ENCODE measurements at places on chromosomes 1 and 21.

DNA sequence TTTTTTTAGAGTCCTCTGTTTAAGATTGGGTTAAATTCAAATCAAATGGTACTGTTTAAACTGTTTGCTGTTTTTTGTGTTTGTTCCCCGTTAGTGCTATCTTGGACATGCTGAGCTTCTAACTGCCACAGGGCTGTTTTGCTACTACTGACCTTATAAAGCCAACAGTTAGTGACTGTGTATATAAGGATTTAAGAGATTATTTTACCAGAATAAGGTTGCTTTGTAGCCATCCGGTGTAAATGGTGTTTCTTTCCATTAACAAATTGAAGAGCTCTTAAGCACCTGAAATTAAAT, 37.0 kb downstream of the ZNF281 start:
- no peak for DNase-seq

DNA sequence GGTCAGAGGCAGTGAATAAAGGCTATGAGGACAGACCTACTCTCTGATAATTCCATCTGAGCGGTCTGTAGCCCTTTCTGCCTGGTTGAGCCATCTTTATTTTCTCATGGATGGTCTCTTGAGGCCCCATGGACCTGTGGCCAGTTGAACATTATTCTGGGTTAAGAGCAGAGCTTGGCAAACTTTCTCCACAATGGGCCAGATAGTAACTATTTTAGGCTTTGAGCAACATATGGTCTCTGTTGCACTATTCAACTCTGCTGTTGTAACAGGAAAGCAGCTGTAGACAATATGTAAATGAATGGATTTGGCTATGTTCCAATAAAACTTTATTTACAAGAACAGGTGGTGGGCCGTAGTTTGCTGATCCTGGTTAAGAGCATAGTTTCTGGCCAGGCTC, 62.7 kb downstream of the KAZN start:
- no peak for DNase-seq

DNA sequence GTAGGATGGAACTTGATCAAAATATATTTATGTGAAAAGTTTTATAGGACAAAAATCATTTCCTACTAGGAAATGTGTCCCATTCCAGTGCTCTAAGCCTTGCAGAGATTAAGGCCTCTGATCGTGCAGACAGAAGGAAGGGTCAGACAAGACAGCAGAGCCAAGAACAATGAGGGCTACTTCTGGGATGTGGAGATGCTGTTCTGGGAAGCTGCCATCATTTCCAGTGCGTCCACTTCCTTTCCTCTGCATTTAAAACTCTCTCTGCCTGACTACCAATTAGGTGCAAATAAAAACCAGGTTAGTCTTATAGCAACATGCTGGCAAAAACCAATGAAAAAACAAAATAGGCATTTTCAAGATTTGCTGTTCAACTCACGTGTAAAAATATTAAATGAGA, 36.1 kb downstream of the BEND5 start:
- DNase-seq: no peak

GRCh38 chr1:20126806-20127440, 7.6 kb upstream of the PLA2G2D start:
- DNase-seq: peak; percentile 28

GRCh38 chr1:59043796-59044195, 253.1 kb upstream of the FGGY start:
- no peak for DNase-seq

GRCh38 chr1:54819733-54820132, 18.6 kb upstream of the TTC22 start:
- DNase-seq: no peak

DNA sequence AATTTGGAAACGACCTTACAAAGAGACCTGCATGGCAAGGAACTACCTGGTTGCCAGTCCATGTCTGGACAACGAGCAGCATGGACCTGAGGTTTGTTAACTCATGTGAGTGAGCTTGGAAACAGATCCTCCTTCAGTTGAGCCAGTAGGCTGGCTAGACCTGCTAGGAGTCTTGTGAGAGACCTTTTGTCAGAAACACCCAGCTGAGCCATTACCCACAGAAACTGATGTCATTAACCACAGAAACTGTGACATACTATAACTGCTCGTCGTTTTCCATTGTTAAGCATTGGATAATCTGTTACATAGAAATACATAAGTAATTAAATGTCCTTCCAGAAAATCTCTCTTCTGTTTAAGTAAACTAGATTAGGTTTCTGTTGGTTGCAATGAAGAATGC, 211.1 kb upstream of the C21orf91 start:
- DNase-seq: no peak

GRCh38 chr1:203505526-203506204, 11.7 kb downstream of the OPTC start:
- no peak for DNase-seq

DNA sequence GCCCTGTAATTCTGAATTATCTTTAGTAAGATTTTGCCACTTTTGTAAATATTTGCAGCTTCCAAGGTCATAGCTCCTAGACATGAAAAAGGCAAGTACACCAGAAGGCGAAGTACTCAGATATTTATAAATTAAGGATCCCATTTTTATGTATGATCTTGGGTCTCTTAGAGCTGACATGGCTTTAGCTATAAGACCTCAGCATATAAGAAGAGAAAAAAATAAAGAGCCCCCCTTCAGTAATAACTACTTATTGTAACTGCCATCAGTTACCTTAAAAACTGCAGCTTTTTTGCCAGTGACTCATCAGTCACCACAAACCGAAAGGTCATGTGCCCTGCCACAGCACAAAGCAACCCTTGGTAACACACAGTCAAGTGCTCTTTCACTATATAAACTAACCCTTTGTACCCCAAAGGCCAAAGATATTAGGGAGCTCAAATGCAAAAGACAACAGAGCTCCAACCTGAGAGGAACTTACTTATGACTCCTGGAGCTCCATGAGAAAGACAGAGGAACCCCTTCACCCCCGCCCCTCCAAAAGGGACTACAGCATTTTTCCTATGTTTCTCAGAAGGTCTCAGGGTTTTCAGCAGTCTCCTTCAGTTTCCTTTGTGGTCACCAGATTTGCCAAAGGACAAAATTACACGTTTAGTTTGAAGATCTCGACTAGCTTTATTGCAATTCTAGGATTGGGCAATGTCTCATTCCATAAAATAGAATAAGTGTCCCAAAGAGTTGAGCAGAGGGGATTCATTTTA, 219.8 kb upstream of the DUSP10 start:
- no peak for DNase-seq

GRCh38 chr1:59393211-59394180, 96.6 kb downstream of the FGGY start:
- peak; percentile 85 for DNase-seq

GRCh38 chr21:17783003-17783402, 36.2 kb downstream of the C21orf91 start:
- no peak for DNase-seq

DNA sequence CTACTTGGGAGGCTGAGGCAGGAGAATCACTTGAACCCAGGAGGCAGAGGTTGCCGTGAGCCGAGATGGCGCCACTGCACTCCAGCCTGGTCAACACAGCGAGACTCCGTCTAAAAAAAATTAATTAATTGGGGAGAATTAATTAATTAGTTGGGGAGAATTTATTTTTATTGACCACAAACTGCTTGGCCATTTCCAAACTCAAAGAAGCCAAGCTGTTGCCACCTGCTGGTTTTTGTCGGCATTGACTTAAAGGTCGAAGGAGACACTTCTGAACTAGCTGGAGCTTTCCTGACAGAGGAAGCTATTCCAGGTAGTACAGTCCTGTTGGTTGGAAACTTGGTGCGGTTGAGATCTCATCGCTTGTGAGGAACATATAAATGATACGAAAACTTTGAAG, 13.1 kb downstream of the MAP1LC3C start:
- DNase-seq: no peak

DNA sequence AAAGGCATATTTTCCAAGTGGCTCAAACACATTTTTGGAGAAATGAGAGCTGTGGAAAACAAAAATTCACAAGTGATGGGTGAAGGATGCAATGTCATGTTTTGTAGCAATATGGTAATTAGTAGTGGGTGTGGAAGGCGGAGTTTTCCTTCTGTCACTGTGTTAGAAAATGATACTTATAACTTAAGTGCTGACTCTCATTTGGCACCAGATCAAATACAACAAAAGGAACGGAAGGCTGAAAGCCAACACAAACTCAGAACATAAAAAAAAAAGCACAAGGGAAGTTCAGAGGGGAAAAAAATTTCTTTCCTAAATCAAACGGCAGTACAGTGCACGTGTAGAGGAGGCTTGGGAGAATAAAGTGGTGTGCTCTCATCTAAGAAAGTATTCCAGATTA, at the start of gene TNFSF18:
Gene TNFSF18, minus strand, starts transcription at position 77 of the 400 bp plus-strand sequence. Its CDS starts 45 bp downstream, at position 32.
- DNase-seq: no peak

GRCh38 chr21:36791695-36792470, 93.0 kb downstream of the SIM2 start:
- no peak for DNase-seq

GRCh38 chr1:18646091-18646785, 15.6 kb downstream of the PAX7 start:
- DNase-seq: no peak

GRCh38 chr1:87435484-87435883, 106.8 kb downstream of the LMO4 start:
- no peak for DNase-seq

DNA sequence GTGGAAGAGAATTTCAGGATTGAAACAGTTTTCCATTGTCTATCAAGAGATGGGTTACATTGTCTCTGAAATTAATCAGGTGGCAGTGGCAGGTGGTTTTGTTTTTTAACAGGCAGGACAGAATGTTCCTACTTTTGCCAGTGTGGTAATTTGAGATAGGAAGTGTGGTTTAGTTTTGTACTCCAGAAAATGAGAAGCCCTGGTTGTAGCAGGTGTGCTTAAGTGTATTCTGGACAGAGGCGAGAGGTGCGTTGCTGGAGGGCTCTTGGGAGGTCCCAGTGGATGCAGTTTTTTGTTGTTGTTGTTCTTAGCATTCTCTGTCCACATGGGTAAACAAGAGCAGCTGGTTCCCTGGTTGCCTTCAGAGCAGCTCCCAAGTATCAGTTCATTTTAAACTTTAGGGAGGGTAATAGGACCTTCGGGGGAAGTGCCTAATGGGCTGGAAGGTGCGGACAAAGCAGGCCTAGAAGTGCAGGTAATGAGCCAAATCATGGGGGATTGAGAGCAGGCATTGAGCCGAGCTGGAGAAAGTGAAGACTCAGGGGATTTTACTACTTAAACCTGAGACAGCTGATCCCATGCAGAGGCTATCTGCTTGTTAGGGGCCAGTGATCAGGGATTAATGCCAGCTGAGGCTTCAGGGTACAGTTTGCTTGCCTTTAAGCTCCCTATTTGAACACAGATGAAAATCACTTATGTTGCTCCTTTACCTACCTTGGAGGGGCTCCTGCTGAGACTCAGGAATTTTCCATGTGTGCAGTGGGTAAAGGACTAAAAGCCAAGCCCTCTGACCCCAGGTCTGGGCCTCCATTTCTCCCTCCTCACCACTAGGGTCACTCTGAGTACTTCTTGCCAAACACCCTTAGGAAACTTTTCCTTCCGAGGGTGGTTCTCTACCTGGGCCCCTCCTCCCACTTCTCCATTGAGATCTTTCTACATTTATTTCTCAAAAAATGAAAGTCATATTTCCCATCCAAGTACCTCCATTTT, 6.1 kb downstream of the PFKFB2 start:
- DNase-seq: peak; percentile 34

DNA sequence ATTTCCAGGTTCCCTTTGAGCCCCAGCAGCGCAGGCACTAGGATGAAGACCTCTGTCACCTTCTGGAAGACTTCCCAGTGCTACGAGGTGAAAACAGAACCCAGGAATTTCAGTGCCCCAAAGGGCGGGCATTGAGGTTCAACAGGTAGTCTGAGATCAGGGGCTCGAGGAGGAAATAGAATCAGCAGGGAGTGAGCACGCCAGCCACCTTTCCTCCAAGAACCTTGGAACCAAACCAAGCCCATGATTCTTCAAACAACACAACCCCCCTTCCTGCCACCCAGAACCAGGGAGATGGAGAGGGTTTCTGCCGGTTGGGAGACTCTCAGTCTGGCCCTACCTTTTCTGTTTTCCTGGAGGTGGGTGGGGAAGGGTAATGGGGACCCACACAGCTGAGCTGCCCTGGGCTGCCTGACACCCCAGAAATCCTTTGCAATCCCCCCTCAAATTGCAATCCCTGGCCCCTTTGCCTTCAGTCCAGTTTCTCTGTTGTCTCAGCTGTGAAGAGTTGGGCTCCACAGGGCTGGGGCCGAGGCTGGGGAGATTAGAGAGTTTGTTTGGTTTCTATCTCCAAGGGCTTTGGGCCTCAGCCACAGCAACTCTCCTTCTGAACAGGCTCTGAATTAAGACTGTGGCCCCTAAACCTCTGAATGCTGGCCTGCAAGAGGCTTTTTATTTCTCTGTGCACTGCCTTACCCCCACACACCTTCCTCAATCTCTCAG, 11.9 kb downstream of the SLC41A1 start:
- no peak for DNase-seq

GRCh38 chr1:230351983-230352382, 74.1 kb downstream of the PGBD5 start:
- DNase-seq: no peak

DNA sequence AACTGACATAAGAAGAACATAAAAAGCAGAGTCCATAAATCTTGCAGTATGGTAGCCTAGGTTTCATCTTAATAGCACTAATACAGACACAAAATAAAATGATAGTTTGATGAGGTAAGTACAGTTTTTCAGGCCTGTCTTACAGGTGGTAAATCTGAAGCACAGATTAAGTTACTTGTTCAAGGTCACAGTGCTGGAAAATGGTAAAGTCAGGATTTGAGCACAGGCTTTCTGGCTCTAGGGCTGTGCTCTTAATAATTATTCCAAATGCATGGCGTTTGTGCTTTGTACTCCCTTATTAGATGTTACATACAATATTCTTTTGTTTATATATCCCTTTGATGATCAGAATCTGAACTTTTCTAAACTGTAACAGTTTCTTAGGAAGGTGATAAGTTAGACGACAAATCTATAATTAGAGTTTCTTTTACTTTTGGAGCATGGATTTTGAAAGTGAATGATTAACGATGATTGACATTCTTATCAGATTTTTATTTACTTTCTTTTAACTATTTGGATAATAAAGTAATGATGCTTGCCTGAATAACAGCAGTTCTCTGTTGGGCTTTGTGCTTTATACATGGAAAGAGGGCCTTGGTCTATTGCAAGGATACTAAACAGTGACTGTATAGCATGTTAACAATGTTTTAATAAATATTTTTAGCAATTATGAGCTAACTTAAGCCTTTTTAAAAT, 101.5 kb upstream of the CACYBP start:
- DNase-seq: no peak

DNA sequence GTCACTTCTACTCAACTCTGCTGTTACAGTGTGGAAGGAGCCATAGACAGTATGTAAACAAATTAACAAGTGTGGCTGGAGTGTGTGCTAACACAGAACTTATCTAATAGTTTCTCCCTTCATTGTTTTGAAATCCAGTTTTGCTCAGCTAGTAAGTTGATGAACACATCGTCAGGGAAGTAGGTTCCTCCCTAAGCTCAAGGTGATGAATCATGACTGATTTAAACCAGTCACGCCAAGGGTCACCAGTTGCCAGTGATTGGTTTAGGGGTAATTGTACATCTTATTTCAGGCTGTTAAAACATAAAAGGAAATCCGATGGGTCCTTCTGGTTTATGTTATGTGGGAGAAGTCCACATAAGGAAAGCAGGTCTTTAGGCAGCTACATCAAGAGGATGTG, 97.0 kb upstream of the CHODL start:
- DNase-seq: no peak

- DNase-seq: no peak
These were observed 61.8 kb downstream of the ITPKB start for GRCh38 chr1:226677027-226678020.

- DNase-seq: no peak
These were observed 19.4 kb downstream of the VPS13D start for GRCh38 chr1:12249181-12249580.

Measured in left forelimb (tissue), 1 donor.